ENCODE measurements at places on chromosomes 16 and 17. TPM values are rescaled to one million over a fixed set of nuclear protein-coding genes. Genes with fewer than 3 reads are reported as not detected.

DNA sequence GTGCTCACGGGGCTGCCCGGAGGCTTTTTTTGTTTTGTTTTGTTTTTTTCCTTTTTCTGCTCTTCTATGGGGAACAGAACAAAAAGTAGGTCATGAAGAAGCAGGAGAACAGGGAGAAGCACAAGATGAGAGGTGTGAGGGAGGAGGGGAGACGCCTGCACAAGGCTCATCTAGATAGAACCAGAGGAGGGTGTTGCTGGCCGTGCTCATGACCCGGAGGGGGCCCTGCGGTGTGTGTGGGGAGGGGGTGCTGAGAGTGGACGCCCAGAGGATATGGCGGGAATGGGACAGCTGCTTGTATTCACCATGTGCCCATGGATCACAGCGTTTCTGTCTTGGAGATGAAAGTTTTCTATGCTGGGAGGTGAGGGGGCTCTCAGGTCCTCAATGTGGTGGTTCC is 183.7 kb downstream of the FOXL1 start:
- no peaks in the 10 kb centered on the region for H3K36me3 ChIP-seq
- H3K27me3 ChIP-seq: no peaks in the 10 kb centered on the region

Gene PRKCB
- total RNA-seq: not detected

Gene SPATA22
- total RNA-seq: not detected

- H3K4me1 ChIP-seq: no peaks in the 10 kb centered on the region
- H3K27ac ChIP-seq: no peak overlapping the region
- DNase-seq: no peak
- H3K27me3 ChIP-seq: peaks cover 6% of the 10 kb centered on the region
- H3K36me3 ChIP-seq: no peaks in the 10 kb centered on the region
- no peak overlapping the region for H3K4me3 ChIP-seq
Observed at GRCh38 chr16:48041981-48042421, 113.8 kb downstream of the ABCC12 start.

DNA sequence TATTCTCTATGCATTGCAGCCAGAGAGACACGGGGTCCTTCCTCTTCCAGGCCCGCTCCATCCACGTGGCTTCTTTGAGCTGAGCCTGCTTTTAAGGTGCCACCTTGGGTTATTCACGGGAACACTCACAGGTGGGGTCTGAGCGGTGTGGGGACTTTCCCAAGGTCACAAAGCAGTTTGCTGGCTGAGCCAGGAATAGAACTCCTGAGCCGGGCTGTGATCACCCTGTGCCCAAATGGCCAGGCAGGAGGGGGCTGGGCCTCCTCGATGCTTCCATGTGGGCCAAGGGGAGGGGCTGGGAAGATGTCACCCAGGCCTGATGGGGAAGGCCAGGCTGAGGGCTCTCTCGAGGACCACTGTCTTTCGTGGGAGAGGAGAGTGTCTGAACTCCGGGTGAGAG is 13.0 kb upstream of the GSE1 start:
- no peaks in the 10 kb centered on the region for H3K4me1 ChIP-seq
- H3K27ac ChIP-seq: no peak overlapping the region
- H3K27me3 ChIP-seq: no peaks in the 10 kb centered on the region
- DNase-seq: no peak

Gene SMTNL2
- not detected for total RNA-seq

DNA sequence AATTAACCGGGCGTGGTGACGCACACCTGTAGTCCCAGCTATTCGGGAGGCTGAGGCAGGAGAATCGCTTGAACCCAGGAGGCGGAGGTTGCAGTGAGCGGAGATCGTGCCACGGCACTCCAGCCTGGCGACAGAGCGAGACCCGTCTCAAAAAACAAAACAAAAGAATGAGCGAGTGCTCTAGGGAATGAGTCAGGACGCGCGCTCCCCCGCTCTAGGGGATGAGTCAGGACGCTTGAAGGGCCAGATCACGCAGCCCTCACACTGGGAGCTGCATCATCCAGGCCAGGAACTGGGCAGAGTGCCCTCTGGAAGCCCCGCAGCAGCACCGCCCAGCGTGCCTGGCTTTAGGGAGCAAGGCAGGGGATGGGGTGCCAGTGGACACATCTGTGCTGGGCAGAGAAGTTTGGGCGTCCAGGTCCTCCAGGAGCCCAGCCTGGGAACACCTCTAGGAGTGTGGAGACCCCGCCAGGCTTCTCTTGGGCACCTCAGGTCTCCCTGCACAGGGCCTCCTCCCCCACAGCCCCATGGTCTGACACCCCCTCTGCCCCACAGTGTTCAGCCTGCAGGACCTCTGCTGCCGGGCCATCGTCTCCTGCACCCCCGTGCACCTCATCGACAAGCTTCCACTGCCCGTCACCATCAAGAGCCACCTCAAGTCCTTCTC is 3.9 kb upstream of the WFIKKN1 start:
- peaks cover 15% of the 10 kb centered on the region for H3K4me1 ChIP-seq
- H3K27ac ChIP-seq: peak overlapping the region; percentile 87
- H3K36me3 ChIP-seq: no peaks in the 10 kb centered on the region
- 0 out of 2 replicates have a peak overlapping the region, but pooled peaks have one; percentile 9 for H3K4me3 ChIP-seq
- DNase-seq: peak; percentile 99
- H3K27me3 ChIP-seq: no peaks in the 10 kb centered on the region

DNA sequence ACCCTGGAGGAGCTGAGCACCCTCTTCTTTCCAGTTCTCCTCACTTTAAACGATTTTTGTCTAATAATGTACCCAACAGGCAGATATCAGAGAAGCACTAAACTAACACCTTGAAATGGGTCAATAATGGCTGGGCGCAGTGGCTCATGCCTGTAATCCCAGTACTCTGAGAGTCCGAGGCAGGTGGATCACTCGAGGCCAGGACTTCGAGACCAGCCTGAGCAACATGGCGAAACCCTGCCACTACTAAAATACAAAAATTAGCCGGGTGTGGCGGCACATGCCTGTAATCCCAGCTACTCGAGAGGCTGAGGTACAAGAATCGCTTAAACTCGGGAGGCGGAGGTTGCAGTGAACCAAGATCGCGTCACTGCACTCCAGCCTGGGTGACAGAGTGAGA is 57.4 kb downstream of the ZFHX3 start:
- H3K27me3 ChIP-seq: no peaks in the 10 kb centered on the region
- peak overlapping the region; percentile 90 for H3K27ac ChIP-seq
- H3K36me3 ChIP-seq: no peaks in the 10 kb centered on the region
- DNase-seq: no peak

Gene HBZ
- not detected for total RNA-seq

DNA sequence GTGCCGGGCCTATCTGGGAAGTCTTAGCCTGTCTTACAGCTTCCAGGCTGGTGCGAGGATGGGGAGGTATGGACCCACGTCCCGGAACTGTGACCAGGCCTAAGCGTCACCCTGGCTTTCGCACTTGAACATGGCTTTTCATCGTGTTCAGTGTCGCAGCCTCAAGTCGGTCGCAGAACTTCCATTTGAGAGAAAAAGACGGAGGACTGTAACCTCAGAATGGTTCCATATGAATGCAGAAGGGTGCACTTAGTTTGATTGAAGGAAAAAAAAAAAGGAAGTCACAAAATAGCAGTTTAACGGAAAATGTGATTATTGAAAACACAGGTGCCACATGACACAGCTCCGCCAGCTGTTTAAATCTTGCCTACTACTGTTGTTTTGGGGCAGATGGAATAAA is 30.2 kb upstream of the JPT2 start:
- no peak for DNase-seq
- H3K27me3 ChIP-seq: no peaks in the 10 kb centered on the region
- H3K4me3 ChIP-seq: no peak overlapping the region

Gene TUBG1
- total RNA-seq: 42.5 TPM
